Stimulated activated memory B cell treated with anti-CD40 and anti-IgM and Interleukin-4, amounts not matched to agents 10 μg/mL and 1 μg/mL and 100 μg/mL, for 72 hours (primary cell): ENCODE measurements at places on chromosomes 1 and 21.

DNA sequence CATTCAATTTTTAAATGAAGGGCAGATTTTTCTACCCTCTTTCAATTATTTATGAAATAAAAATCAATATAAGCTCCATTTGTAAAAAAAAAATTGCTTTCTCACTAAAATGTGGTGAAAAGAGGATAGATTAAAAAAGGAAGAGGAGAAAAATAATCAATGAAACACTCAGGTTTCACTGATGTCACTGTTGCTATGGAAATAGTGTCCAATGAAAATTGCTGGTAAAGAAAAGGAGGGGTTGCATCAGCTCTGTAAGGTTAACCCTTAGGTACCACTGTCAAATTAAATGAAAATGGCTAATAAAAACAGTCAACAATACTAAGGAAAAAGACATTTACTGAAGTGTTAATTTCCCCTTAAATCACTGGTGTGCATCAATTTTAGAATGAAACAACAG, 91.6 kb upstream of the TTC39A start:
- ATAC-seq, result no peak

DNA sequence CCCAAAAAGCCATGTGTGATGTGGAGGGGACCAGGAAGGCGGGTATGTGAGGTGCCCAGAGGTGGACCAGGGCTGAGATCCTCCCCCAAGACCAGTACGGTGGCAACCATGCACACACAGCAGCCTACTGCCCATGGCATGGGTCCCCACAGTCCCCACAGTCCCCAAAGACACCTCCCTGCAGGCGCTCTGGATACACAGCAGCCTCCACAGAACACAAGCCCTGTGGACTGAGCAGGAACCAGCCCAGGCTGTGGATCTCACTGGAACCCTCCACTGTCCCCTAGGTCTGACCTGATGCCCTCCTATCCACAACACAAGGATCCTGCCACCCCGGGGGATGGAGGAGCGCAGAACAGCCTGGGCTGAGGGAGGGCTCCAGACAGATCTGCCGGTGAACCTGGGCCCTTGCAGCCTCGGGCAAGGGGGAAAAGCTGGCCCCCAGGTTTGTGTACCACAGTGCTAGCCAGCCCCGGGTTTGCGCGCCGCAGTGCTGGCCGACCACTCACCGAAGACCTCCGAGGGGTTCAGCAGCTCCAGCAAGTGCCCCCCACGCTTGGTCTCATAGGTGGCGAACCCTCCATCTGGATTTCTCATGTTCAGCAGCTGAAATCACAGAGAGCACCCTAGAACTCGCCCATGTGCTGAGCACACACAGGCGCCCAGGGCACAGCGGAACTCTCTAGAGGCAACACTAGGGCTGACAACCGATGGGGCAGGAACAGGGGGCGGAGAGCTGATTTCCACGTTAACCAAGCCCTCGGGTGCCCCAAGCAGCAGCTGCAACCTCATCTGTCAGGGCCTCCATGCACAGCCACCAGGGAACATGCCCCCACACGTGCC, 22.1 kb upstream of the SPATC1L start:
- ATAC-seq, result no peak

DNA sequence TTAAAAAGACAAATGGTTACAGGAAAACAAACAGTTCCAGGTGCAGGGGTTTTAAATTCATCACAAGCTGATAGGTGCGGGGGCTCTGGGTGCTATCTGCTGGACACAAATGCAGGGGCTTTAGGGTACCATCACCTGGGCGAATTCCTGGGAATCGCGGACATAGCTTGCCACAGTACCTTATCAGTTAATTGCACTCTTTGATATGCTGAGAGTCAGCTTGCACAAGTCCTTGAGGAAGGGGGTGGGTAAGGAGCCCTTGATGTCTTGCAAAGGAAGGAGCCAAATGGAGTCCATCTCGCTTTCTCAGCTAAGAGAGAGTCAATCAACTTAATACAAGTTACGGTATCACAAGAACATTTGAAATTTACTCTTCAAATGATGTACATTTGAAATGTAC, 25.4 kb upstream of the TMEM54 start:
- no peak for ATAC-seq

DNA sequence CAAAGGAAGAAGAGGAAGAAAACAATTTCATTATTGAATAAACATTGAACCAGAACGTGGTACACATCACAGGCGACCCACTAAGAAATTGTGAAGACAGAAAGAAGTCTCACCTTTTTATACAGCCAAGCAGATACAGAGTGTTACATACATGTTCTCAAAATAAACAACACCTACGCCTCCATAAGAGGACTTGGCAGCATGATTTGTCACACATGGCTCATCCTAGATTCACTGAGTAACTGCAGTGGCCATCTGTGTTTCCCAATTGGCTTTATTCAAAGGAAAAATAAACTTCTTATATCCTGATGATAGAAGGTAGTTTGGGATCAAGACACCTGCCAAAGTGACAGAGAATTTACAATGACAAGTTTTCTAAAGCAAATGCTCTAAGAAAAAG, 7.6 kb upstream of the KRTAP19-8 start:
- ATAC-seq, result no peak

DNA sequence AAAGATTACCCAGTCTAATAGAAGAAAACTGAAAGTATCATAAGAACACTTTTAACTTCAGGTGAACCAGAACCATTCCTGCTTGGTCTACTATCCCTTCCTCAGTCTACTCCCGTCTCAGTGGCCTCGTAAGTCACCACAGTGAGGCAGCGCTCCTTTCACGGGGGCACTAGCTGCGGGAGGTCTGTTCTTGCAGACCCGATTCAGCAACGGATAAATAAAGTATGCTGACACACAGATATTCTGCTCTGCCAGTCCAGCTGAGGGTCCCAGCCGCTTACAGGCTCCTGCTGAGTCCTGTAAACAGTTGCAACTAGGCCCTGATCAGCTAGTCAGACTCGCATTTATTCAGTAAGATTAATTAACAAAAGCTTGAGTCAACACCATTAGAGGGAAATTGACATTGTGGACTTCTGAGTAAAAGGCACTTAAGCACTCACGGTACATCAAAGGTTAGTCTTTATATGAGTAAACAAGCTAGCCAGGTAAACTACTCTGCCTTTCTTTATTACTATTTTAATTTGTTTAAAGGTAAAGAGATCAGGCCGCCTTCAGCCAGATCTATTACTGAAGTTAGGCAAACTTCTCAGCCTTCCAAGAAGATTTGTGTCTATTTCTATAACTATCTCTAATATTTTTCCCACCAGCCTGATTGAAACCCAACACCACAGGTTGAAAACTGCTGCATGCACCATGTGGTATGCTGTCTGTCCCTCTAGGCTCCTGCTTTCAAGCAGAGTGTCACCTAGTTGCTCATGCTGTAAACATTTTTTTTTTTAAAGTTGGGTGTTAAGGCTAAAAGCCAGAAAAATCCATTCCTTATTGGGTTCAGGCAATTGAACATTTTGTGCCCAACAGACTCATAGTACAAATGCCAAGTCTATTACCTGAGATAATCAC, 87.7 kb downstream of the INTS7 start:
- no peak for ATAC-seq
